ENCODE measurements at places on chromosomes 3 and 15.

DNA sequence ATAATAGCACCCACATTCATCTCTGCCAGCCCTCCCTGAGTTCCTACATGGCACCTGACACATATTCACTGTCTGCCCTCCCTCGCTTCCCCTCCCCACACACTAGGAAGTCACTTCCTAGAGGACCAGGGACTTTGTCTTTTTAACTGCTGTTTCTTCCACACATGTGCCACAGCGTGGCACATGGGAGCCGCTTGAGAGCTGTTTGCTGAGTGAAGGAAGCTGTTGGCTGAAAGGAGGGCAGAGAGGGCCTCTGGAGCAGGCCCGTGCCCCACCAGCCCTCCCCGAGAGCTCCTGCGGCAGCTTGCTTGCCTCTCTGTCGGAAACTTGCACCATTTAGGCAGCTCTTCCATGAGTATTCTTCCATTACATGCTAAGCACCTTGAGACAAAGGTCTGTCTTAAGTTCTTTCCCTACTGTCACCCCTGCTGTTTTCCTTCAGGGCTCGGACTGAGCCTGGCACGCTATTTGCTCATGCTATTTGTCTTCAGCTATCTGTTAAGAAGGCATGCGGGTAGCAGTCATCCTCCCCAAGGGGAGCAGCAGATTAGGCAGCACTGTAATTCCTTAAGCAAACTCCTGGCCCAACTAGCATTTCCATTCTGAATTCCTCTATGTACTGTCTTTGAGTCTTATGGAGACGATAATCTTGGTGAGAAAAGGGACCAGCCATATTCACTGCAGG is 72.2 kb downstream of the CACNA1D start:
- DNase-seq: no peak

- no peak for DNase-seq
Measured at GRCh38 chr3:61725851-61726333, 164.5 kb downstream of the PTPRG start.

GRCh38 chr3:177374323-177374722 is 177.0 kb upstream of the TBL1XR1 start:
- no peak for DNase-seq

DNA sequence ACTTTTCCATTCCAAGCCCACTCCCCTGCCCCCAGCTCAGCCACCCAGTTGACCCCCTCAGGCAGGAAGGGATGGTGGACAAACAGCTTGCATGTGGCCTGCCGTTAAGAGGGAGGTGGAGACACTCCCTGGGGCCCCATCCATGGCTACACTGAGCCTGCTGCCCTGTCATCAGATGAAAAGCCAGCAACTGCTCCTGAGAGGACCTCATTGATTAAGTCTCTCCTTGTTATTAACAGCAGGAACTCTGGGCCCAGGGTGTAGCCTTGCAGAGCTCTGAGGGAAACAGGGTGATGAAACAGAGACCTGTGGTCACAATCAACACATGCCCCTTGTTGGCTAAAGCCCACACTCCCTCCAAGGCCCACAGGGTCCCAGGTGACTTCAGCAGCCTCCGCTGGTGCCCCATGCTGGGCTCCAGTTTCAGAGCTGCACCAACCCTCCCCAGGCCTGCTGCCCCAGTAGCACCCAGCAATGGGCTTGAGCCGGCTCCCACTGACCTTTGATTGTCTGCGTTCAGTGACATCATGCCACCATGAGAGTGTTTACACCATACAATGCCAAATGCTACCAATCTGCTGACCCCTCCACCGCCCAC is 22.3 kb upstream of the TLE3 start:
- no peak for DNase-seq

DNA sequence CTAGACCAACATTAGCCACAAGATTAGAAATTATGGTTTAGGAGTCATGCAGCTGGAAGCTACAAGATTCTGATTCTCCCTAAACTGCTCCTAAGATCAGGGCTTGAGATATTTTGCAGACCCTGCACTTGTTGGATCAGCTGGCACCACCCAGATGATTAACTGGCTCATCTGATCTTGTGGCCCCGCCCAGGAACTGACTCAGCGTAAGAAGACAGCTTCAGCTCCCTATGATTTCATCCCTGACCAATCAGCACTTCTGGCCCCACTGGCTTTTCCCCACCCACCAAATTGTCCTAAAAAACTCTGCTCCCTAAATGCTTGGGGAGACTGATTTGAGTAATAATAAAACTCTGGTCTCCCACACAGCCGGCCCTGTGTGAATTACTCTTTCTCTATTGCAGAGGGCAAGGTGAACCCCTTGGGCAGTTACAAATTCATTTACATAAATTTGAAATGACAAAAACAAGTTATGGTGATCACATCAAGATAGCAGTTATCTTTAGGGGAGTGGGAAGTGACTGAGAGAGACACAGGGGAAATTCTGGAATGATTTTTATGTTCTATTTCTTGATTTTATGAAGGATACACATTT is 76.5 kb downstream of the CD200R1L start:
- DNase-seq: no peak

DNA sequence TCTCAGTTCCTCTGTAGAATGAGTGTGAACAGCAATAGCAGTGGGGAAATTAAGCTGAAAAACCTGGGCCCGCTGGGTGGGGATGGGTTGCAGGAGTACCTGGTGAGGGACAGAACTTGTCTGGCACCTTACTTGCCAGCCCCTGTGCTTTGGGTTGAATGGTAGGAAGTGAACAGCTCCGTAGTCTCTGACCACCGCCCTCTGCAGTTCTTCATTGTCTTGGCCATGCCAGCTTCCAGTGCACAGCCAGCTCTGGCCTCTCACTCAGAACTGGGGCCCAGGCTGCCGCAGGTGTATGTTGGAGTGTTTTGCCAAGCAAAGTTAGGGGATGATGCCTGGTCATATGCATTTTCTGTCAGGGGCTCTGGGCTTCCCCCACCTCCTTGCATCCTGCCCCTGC is 14.0 kb upstream of the CHST14 start:
- DNase-seq: no peak

DNA sequence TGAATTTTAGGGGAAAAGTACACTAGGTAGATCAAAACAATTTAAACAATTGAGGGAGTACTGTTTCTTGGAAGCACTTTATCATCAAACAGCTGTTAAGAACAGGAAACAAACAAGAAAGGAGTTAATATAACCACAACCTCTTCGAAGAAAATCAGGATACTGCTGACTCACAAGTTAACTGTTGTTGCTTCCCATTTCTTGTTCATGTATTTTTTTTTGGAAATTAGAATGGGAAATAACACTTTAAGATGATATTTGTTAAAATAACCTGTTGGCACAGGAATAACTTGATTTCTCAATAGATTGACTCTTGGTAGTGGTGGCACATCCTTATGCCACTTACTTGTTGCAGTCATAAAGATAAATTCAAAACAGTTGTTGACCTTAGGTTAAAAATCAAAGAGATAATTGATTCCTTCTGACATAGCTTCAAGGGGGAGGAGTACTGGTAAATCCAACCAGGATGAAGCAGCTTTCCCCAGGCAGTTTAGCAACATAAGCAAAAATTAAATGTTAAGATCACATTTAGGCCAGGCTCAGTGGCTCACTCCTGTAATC is 3.3 kb downstream of the BNIP2 start:
- DNase-seq: no peak

- DNase-seq: no peak
Measured at GRCh38 chr15:100464256-100464655, 64.5 kb downstream of the CERS3 start.

- no peak for DNase-seq
Measured at GRCh38 chr3:116161575-116162525, 283.4 kb downstream of the LSAMP start.

DNA sequence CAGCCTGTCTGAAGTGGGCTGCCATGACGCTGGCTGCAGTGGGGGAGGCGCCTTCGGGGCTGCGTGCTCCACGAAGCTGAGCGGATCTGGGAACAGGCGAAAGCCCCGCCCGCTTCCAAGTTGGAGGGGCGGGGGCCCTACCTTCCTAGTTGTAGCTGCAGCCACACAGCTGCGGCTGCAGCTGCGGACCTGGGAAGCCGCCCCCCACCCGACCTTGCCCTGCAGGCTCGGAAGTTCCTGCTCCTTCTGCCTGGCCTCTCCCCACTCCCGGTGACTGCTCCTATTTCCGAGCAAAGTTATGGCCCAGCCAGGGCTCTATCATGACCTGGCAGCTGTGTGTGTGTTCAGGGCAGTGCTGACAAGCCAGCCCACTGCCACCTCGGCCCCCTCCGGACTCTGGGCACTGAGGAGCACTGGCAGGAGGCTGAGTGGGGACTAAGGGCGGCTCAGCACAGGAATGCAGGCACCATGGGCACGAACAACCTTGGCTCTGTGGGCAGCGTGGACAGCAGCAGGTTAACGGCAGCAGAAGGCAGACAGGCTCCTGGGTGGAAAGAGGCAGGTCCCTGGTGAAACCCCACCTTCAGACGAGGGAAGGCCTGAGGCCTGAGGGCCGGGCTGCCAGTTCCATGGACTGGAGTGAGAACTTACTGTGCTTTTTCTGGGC is 352.4 kb upstream of the TMCO5A start:
- DNase-seq: no peak

DNA sequence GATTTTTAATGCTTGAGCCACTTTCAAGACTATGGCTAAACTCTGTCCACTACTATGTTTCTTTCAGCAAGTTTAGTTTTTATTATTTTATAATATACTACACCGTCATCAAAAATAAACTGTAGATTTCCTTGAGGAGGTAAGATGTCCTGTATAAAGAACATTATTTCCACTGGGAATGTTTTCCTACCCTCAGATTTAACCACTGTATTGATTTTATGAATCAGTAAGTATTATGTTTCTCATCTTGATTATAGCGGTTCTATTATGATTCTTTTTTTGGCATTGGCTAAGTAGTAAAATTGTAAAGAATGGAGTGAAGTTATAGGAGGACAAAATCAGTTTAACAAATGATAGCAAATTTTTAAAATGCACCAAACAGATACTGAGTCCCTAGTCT is 44.4 kb downstream of the ADAM10 start:
- DNase-seq: no peak

GRCh38 chr15:98405013-98405412 is 243.3 kb upstream of the IGF1R start:
- no peak for DNase-seq

DNA sequence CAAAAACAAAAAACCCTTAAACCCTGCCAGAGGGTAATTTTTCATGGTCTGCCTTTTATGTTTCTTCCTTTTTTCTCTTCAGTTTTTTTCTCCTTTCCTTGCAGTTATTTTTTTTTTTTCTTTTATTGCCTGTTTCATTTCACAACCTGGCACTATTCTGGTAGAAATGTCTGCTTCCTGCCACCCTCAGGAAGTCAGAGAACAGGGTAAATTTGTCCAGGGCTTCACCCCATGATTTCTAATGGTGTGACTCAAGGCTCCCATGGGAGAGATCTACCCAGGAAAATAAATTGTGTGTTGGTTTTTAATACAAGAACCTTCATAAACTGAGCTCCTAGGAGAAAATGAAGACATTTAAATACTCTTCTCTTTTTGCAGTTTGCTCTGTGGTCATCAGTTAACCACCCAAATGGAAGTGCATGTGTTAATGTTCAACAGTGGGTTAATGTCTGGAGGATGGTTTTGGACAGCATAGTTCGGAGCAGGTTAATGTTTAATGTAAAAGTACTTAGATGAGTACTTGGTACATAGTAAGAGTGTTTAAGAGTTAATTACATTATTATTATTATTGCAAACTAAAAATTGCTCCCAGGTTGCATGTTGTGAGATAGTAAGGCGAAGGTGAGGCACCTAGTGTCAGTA is 45.9 kb downstream of the CGNL1 start:
- DNase-seq: no peak

- no peak for DNase-seq
Measured at GRCh38 chr3:80559701-80560100, 791.9 kb upstream of the ROBO1 start.

- DNase-seq: no peak
Measured at GRCh38 chr3:32577581-32578556, 7.2 kb upstream of the DYNC1LI1 start.

GRCh38 chr15:38854506-38854905 is 289.9 kb upstream of the RASGRP1 start:
- DNase-seq: no peak

DNA sequence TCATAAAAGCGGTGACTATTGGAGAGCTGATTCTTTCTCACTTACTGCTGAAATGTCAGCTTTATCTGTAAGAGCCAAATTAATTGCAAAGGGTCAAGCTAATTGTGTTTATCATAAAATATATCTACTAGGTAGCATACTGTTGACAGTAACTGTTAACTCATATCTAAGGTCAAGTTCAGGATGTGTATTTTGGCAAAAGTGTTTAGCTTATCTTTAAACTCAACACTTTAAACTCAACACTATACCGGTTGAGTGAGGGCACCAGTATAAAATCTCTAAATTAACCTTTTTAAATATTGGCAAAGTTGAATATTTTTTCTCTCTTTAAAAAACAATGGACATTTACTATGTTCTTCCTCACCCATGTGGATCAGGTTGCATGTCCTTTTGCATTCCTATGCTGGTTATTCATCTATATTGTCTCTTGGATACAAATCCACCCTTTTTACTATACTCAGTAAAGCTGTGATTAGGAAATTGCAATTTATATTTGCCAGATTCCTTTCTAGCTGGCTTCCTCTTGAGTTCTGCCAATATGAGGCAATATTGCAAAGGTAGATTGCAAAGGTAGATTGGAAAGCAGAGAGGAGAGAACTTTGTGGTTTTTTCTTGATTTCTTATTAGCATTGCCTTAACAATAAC is 344.6 kb upstream of the DCBLD2 start:
- no peak for DNase-seq

Measured in renal cortex interstitium (tissue), 15 donors.